Endothelial cell (in vitro differentiated cells): ENCODE measurements at places on chromosomes 5 and 9.

DNA sequence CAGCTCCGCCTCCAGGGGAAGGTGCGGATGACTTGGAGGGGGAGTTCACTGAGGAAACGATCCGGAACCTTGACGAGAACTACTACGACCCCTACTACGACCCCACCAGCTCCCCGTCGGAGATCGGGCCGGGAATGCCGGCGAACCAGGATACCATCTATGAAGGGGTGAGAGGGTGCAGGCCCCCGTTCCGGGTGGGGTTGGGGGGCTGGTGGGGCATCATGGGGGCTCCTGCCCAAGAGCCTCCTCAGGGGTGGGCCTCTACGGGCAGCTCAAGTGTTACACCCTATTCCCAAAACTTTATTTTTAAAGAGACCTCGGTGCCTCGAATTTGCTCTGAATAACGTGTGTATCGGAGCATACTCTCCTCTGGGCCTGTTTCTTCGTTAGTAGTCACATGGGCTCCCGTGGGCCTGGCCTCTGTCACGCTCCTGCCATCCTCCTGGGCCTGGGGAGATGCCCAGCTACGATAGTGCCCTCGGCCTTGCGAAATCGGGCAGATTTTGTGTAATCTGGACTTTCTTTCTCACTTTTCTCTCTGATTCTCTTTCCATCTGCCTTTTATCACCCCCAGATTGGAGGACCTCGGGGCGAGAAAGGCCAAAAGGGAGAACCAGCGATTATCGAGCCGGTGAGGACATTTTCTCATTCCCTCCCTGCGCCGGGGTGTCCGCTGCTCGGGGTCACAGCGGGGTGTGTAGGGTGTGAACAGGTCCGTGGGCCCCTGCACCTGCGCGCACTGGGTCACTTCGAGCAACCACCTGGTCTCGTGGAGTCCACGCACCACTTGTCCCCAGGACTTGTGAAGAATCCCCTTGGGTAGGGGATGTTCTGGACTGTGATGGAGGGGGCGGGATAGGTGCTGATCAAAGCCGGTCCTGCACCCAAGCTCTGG is 90.1 kb downstream of the COL5A1 start:
- DNase-seq: no peak

DNA sequence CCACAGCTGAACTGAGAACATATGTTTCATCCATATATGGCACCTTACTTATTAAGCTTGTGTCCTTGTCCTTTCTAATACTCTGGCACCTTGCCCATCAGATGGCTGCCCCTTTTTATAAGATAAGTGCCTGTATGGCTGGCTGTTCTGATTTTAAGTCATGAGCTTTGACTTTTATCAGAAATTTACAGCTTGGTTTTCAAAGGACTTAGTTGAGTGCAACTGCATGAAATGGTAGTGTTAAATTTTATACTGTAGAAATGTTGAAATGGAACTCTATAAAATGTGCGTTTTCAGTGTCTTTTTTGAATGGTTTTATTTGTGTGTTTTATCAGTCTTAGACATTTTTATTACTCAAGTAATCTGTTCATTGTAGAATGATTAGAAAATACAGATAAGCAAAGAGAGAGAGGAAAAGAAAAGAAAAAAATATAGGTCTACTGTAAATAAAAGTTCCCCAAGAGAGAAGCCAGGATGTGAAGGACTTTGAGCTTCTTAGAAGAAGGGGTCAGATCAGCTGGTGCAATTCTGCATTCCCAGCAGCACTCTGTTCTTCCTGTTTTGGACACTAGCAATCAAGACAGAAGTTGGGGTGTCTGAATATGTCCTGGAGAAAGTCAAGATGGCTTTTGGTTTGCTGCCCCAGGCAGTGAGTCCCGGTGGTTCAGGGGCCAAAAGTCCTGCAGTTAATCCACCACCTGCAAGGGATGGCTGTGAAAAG is 38.9 kb downstream of the ARHGAP26 start:
- no peak for DNase-seq

GRCh38 chr5:157308836-157309465 is 43.0 kb downstream of the CYFIP2 start:
- no peak for DNase-seq

- DNase-seq: no peak
Measured at GRCh38 chr5:82991059-82991458, 86.1 kb downstream of the TMEM167A start.

GRCh38 chr9:127770583-127770904 is 7.9 kb downstream of the SH2D3C start:
- no peak for DNase-seq

- DNase-seq: no peak
Measured at GRCh38 chr5:133354323-133355185, 257.8 kb downstream of the FSTL4 start.

GRCh38 chr5:96322865-96323264 is 110.2 kb downstream of the PCSK1 start:
- no peak for DNase-seq

- DNase-seq: no peak
Measured at GRCh38 chr5:33433303-33434240, 7.2 kb upstream of the TARS1 start.

DNA sequence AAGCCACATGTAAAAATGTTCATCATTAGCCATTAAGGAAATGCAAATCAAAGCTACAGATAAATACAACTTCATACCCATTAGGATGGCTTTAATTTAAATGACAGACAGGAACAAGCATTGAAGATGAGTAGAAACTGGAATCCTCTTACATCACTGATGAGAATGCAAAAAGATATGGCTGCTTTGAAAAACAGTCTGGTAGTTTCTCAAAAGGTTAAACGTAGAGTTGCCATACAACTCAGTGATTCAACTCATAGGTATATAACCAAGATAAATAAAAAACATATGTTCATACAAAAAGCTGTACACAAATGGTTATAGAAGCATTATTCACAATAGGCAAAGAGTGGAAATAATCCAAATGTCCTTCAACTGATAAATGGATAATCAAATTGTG is 228.8 kb upstream of the ZNF462 start:
- DNase-seq: no peak

- DNase-seq: no peak
Measured at GRCh38 chr5:94709277-94709676, 90.8 kb downstream of the SLF1 start.

DNA sequence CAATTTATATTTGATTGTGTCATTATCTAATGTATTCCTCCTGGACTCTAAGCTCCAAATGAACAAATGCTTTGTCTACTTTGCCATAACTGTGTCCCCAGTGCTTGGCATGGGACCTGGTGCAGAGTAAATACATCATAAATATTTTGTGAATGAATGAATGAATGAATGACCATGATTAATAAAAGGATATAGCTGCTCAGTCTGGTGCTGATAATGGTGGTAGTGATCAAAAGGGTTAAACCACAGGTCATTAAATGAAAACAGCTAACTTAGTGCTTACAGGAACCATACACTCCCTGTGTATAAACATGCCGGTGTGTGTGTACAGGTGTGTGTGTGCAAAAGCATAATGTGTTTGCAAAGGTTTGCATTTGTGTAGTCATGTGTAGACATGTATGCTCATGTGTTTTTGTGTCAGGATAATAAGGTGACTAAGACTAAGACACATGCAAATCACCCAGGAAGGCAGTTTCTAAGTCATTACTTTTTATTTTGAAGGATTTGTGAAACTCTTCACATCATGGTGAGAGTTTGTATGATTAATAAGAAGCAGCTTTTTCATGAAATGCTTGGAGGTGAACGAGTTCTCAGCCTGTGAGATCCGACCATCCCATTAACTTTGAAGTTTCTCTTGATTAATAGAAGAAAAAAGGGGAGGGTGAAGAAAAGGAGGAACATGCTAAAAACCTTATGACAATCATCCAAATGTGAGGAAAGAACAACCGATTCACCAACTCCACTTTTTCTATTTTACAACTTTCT is 24.6 kb downstream of the SPARC start:
- DNase-seq: no peak

- no peak for DNase-seq
Measured at GRCh38 chr5:24855485-24855884, 210.7 kb upstream of the CDH10 start.

DNA sequence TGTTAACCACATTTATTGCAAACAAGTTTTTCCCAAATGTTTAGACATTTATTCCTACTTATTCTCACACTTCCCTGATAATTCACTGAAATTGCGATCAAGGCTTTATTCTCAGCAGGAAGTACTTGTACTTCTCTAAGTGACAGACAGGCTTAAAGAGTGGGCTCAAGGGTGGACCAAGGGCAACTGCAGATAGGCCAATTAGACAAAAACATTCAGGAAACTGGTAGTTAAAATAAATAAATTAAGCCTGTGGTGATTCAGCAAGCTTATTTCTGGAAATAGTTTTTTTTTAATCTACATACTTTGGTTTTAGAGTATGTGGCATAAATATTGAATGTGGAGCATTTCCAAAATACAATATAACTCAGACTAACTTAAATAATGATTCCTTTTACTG is 136.1 kb downstream of the UGCG start:
- DNase-seq: no peak

DNA sequence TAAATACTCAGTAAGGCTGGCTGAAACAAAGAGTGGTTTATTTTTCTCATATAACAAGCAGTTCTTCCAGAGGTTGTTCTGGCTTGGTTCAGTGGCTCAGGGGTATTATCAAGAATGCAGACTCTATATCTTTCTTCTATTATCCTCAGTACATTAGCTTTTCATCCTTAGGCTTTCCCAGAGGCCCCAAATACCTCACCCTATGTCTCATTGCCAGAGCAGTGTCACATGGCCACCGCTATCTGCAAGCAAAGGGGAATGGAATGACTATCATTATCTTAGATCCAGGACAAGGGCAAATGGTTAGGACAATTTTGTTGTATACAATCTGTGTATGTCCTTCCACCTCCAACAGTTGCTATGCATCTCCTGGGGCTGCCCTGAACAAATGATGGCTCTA is 69.0 kb upstream of the SNX2 start:
- no peak for DNase-seq

GRCh38 chr9:30534455-30534854 is 1850.0 kb upstream of the ACO1 start:
- DNase-seq: no peak

GRCh38 chr5:147426640-147427327 is 83.1 kb downstream of the DPYSL3 start:
- no peak for DNase-seq

GRCh38 chr5:76269259-76269931 is 133.7 kb upstream of the IQGAP2 start:
- no peak for DNase-seq

DNA sequence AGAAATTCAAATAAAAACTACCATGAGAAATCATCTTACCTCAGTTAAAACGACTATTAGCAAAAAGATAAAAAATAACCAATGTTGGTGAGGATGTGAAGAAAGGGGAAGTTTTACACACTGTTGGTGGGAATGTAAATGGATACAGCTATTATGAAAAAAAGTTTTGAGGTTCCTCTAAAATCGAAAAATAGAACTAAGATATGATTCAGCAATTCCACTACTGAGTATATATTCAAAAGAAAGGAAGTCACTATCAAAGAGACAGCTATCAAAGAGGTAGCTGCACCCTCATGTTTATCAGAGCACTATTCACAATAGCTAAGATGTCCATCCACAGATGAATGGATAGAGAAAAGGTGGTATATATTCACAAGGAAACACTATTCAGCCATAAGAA is 1888.4 kb downstream of the MAT2B start:
- DNase-seq: no peak

DNA sequence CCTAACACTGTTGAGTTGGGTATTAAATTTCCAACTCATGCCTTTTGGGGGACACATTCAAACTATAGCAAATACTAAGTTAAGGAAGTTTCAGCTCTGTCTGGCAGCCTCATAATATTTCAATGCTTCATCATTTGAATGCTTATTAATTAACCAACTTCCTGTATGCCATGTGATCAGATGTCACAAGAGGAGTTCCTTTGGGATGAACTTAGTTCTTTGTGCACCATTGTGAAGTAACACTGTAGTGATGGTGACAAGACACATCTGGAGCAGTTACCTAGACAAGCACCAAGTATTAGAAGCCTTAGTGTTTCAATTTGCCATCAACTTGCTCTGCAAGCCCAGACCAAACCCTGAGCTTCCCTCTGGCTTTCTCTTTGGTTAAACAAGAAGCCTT is 90.7 kb upstream of the IL12B start:
- no peak for DNase-seq

DNA sequence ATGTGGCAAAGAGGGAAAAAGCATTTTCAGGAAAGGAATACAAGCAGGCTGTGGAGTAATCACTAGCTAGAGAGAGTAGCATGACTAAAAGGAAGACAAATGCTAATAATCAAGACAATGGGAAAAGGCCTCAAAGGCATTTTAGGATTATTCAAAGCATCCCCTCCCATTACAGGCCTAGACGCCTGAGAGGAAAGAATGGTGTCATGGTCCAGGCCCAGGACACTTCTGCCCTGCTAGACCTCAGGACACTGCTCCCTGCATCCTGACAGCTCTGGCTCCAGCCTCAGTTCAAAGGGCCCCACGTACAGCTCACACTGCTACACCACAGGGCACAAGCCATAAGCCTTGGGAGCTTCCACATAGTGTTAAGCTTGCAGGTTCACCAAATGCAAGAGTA is 40.8 kb upstream of the SHISAL2B start:
- no peak for DNase-seq

DNA sequence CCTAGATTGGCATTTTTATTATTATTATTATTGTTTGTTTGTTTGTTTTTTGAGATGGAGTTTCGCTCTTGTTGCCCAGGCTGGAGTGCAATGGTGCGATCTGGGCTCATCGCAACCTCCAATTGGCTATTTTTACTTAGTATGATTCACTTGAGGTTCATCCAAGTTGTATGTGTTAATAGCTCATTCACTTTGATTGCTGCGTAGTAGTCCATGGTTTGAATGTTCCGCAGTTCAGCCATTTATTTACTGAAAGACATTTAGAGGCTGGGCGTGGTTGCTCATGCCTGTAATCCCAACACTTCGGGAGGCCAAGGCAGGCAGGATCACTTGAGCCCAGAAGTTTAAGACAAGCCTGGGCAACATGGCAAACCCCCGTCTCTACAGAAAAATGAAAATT is 22.6 kb upstream of the MELK start:
- no peak for DNase-seq

DNA sequence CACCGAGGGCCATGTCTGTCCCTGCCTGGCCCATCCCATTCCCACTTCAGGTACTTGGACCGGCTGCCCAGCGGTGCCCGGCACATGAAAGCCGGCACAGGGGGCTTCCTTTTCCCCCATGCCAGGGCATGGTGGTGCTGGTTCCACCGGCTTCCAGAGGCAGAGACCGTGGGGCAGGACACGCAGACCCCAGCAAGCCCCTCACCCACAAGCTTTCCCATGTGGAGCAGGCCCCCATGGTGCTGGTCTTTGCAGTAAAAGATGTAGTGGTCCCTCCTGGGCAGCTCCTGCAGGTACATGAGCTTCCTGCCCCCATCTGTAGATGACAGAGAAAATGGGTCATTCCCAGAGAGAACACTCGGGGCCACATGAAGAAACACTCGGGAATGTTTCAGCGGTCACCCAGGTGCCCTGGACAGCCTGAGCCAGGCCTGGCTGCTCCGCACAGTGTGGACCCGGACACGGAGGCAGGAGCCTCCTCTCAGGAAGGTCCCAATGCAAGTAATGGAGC is 2.0 kb downstream of the OBP2B start:
- DNase-seq: no peak

- DNase-seq: no peak
Measured at GRCh38 chr5:133317558-133317957, 265.7 kb downstream of the HSPA4 start.

- no peak for DNase-seq
Measured at GRCh38 chr5:1820381-1820780, 19.2 kb downstream of the NDUFS6 start.

GRCh38 chr9:123541411-123541810 is 185.4 kb downstream of the CRB2 start:
- no peak for DNase-seq

GRCh38 chr9:129685933-129686259 is 20.4 kb downstream of the PRRX2 start:
- DNase-seq: no peak
